Thymus (tissue), 14 donors: ENCODE measurements at places on chromosomes 1 and 21.

- DNase-seq: no peak
- no peak overlapping the region for H3K27ac ChIP-seq
- H3K36me3 ChIP-seq: no peaks in the 10 kb centered on the region
- no peaks in the 10 kb centered on the region for H3K27me3 ChIP-seq
- no peaks in the 10 kb centered on the region for H3K4me1 ChIP-seq
These were observed 87.7 kb downstream of the SPATA17 start for GRCh38 chr1:217718873-217719272.

DNA sequence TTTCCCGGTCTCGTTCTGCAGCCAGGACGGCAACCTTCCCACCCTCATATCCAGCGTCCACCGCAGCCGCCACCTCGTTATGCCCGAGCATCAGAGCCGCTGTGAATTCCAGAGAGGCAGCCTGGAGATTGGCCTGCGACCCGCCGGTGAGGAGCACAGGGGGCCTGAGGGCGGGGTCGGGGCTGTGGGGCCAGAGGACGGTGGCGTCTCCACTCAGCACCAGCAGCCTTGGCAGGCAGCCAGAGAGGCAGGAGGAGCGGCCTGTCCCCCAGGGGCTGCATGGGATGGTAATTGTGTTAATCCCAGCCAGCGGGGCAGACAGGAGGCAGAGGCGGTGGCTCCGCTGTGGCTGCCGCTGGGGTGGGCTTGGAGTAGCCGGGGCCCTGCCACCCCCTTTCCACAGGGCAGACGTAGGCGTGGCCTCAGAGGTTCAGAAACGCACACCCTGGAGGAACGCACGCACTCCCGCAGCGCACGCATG, 12.1 kb downstream of the SAMD11 start:
- H3K4me3 ChIP-seq: no peak overlapping the region
- no peak for DNase-seq
- H3K27me3 ChIP-seq: peaks cover 63% of the 10 kb centered on the region
- H3K27ac ChIP-seq: no peak overlapping the region
- no peaks in the 10 kb centered on the region for H3K36me3 ChIP-seq

- no peaks in the 10 kb centered on the region for H3K36me3 ChIP-seq
- no peak for DNase-seq
- no peak overlapping the region for H3K4me3 ChIP-seq
- H3K4me1 ChIP-seq: peaks cover 3% of the 10 kb centered on the region
- no peaks in the 10 kb centered on the region for H3K27me3 ChIP-seq
These were observed 8.8 kb upstream of the FAM20B start for GRCh38 chr1:179016706-179017382.

DNA sequence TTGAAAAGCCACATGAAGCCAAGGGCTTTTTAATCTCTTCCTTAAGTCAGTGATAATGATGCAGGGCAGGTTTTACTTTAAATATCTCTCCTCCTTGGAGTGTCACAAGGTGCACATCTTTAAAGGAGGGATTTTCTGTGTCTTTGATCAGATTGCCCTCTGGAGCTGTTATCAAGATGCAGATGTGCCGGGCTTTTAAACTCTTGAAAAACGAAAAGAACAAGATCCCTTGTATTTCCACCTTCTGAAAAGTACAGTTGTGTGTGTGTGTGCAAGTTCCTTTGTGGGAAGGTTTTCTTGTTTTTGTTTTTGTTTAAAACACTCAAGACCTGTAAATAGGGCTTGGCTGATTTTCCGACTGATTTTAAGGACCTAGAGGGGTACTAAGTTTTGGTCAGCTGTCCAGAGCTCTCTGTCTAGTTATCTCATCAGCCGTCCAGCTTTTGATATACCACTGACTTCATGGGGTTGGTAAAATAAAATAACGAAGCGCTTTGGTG, 1.6 kb downstream of the MARK1 start:
- peaks cover 33% of the 10 kb centered on the region for H3K27me3 ChIP-seq
- no peak for DNase-seq
- H3K4me1 ChIP-seq: peaks cover 8% of the 10 kb centered on the region
- no peaks in the 10 kb centered on the region for H3K36me3 ChIP-seq

- DNase-seq: no peak
- H3K4me1 ChIP-seq: peaks cover 8% of the 10 kb centered on the region
- peaks cover 5% of the 10 kb centered on the region for H3K36me3 ChIP-seq
- H3K27me3 ChIP-seq: no peaks in the 10 kb centered on the region
- no peak overlapping the region for H3K27ac ChIP-seq
- no peak overlapping the region for H3K4me3 ChIP-seq
These were observed 4.5 kb downstream of the LIN9 start for GRCh38 chr1:226304291-226304955.

- H3K4me3 ChIP-seq: peak within 1 kb of the TSS; percentile 69
- no peak for DNase-seq
- H3K36me3 ChIP-seq: no peaks in the 10 kb centered on the region
- peaks cover 14% of the 10 kb centered on the region for H3K4me1 ChIP-seq
These were observed at the start of gene NIBAN1 for GRCh38 chr1:184974056-184974836. NIBAN1 (minus strand) TSS chr1:184974508; CDS start chr1:184974356, 152 bp downstream.
